GM12865 (cell line): ENCODE measurements at places on chromosomes 1 and 21.

DNA sequence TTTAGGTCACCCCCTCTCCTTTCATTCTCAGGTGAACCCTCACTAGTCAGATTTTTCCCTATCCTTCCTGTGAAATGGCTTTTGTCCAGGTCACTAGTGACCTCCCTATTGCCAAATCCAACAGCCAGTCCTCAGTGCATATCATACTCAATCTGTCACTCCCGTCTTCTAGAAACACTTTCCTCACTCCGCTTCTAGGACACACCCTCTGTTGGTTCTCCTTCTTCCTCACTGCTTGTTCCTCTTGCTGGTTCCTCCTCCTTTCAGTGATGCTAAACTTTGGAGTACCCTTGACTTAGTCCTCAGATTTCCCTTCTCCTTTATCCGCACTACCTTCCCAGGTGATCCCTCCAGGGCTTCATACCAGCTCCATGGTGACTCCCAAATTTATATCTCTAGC is 94.3 kb downstream of the RNF220 start:
- DNase-seq, result no peak

- no peak for DNase-seq
These were observed at the start of gene SHISA4 for GRCh38 chr1:201888282-201889089. Gene SHISA4 (plus strand): TSS chr1:201888898. CDS start chr1:201888995, 97 bp downstream.

GRCh38 chr1:115547696-115548095 is 94.1 kb upstream of the VANGL1 start:
- DNase-seq, result no peak

GRCh38 chr1:229319487-229319886 is 23.4 kb downstream of the CCSAP start:
- no peak for DNase-seq

GRCh38 chr1:41215623-41216022 is 26.5 kb downstream of the SCMH1 start:
- DNase-seq, result no peak
